ENCODE measurements at places on chromosomes 5 and 9.

DNA sequence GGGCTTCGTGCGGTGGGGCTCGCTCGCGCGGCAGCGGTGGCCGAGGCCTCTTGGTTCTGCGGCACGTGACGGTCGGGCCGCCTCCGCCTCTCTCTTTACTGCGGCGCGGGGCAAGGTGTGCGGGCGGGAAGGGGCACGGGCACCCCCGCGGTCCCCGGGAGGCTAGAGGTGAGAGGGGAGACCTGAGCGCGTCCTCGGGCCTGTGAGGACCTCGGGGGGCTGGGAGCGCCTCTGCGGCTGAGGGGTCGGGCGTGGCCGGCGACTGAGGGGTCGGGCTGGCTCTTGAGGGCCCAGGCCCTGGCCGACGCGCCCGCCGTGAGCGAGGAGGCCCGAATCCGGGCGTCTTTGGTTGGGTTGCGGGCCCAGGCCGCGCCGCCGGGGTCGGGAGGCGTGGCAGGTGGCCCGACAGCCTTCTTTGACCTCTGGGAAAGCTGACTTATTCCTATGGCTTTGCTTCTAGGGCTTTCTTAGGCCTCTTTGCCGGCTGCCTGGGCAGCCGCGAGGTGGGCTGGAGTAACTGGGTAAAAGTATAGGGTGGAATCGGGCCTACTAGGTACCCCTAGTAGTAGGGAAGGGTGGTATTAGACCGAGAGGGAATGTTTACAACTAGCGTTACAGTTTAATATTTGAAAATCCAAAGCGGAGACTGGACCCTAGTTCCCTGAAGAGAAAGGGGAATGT, at the start of gene CANX:
CANX (plus strand) TSS at position 33 of the 681 bp plus-strand sequence. CDS start 6,715 bp downstream, outside the sequence.
- DNase-seq = no peak

GRCh38 chr9:26271495-26272122, 593.4 kb upstream of the TUSC1 start:
- DNase-seq = no peak

- DNase-seq = no peak
These were observed 188.1 kb upstream of the DMRT1 start for GRCh38 chr9:653421-653820.

GRCh38 chr9:100222674-100223073, 123.6 kb downstream of the INVS start:
- no peak for DNase-seq

- no peak for DNase-seq
These were observed 104.1 kb downstream of the GAS1 start for GRCh38 chr9:86843206-86843605.

GRCh38 chr5:60842871-60843385, 1.1 kb downstream of the ELOVL7 start:
- DNase-seq = no peak

GRCh38 chr5:132387640-132388117, 18.2 kb downstream of the SLC22A5 start:
- peak; percentile 97 for DNase-seq

- DNase-seq = peak; percentile 47
These were observed 104.0 kb downstream of the DOCK8 start for GRCh38 chr9:318646-319045.

- DNase-seq = peak; percentile 46
These were observed 9.9 kb downstream of the RBM27 start for GRCh38 chr5:146213210-146213826.

- DNase-seq = no peak
These were observed 346.9 kb downstream of the DEPDC1B start for GRCh38 chr5:60352992-60353599.

DNA sequence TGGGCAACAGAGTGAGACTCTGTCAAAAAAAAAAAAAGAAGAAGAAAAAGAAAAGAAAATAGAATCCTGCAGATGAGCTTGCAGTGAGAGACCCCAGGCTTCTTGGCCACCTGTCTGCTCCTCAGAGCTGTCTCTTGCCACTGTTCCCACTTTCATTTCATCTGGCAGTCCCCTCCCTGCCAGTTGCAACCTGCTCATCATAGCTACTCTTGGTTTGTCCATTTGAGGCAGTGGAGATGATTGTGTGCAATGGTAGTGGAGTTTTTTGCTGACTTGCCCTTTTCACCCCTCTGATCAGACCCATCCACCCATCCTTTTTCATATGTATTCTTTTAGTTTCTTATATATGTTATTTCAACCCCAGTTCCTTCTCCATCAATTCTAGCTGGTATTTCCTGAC, 28.7 kb downstream of the ANKRD33B start:
- DNase-seq = no peak

DNA sequence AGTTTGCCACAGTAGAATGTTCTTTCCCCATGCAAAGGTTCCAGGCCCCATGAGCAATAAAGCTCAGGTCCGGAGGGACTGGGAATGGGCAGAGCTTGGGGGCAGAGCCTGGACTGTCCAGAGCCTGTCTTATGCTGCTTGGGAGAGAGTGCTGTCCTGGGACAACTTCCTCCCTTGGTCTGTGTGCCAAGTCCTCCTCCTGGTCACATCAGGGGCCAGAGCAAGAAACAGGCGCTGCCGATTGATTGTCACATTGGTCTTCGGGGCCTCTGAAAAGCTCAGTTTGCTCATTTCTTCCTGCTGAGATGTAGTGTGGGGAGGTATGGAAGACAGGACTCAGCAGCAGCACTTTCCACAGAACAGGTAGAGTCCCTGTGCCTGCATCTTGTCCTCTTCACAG, 54.0 kb upstream of the FCN1 start:
- no peak for DNase-seq

GRCh38 chr5:179380211-179381035, 35.2 kb upstream of the ADAMTS2 start:
- no peak for DNase-seq

- peak; percentile 39 for DNase-seq
These were observed 7.9 kb downstream of the SH2D3C start for GRCh38 chr9:127770583-127770904.

DNA sequence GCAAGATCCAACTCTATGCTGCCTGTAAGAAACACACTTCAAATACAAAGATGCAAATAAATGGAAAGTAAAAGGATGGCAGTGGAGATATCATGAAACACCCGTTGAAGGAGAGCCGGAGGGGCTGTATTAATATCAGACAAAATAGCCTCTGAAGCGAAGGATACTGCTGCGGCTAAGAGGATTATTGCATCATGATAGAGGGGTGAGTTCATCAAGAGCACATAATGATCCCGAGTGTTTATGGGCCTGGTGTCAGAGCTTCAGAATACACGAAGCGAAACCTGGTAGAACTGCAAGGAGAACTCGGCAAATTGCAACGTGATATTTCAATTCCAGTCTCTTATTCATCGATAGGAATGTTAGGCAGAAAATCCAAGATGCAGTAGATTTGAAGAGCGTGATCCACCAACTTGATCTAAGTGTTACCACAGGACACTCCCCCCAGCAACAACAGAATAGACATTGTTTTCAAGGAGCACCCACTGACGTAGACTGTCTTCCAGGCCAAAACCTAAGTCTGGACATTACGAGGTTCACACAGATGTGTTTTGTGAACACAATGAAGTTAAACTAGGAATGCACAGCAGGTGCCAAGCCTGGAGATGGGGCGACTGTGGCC, 27.7 kb upstream of the QSOX2 start:
- no peak for DNase-seq

DNA sequence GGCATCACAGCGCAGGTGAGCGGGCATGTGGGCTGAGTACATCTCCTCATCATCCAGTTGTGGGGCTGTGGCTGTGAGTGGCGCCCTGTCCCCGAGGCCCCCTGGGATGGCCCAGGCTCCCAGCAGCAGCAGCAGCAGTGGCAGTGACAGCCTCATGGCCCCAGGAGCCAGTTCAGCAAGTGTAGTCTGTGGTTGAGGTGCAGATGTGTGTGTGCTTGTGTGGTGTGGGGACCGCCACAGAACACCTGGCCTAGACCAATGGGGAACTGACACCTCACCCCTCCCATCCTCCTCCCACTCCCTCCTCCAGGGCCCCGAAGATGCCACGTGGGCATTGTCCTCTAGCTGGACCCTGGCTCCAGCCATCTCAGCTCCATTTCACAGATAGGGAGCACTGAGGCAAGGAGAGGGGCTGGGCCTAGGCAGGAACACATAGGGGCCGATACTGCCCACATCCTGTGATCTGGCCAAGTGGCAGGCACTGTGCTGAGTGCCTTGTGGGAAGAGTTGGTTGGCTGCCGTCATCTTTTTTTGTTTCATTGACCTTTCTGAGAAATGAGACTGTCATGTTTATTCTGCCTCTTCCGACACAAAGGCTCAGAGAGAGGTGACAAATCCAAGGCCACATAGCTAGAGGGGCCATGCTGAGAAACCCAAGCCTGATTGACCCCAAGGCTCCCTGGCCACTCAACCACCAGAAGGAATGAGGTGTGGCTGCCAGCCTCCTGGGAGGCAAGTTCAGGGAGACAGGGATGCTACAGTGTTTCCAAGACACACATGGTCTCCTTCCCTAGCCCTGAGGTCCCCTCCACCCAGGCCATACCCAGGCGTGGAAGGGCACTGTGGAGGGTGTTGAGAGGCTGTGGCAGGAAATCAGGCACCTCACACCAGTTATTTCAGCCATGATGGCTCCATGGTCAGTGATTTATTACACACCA, at the start of gene MZB1:
MZB1 (minus strand) TSS at position 213 of the 938 bp plus-strand sequence; CDS start at position 156, 57 bp downstream.
- DNase-seq = no peak

- DNase-seq = peak; percentile 49
These were observed 1.1 kb upstream of the JADE2 start for GRCh38 chr5:134524272-134524825.

DNA sequence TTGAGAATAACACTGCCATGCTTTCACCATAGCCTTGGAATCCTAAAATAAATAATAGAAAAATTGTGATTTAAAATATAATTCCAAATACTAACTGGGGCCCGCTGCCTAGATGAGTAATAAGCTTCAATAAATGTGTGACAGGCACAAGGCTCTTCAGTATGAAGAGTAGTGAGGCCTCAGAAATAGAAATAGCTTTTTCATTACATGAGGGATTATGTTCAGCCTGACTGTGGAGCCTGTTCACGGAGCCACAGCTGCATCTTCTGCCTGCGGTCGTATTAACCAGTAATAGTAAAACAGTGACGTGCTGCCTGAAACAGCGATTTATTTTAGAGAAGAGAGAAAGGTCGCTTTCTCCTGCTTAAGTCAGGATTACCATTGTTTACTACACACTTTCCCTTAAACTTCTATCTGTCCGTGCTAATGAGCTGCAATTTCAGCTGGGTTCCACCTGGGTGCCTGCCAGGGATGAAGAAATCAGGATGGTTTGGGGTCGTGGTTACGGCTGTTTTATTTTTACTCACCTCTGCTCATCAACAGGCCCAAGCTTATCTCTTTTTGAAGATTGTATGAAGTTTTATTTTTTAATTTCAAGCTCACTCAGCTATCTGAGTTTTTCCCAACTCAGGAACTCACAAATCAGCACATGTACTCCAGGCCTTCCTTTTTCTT, 284.9 kb upstream of the WWC1 start:
- DNase-seq = no peak

- DNase-seq = no peak
These were observed 347.8 kb downstream of the EFNA5 start for GRCh38 chr5:107322936-107323335.

- no peak for DNase-seq
These were observed 34.2 kb downstream of the MARCHF6 start for GRCh38 chr5:10387690-10388089.

DNA sequence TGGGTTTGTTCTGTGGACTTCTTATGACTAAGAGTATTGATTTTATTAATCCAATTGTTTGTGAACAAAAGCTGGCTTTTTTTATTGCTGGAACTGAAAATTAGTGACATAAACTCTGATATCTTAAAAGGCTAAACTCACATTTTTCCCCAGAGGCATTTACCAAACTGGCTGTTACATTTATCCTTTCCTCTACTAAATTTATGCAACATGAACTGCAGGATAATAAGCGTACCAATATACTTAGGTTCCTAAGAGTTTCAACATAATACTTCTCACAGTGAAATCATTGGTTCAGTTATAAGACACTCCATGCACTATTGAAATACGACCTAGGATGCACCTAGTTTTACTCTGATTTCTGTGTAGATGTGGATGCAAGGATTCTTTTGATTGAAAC, 560.8 kb upstream of the WWC1 start:
- DNase-seq = no peak

DNA sequence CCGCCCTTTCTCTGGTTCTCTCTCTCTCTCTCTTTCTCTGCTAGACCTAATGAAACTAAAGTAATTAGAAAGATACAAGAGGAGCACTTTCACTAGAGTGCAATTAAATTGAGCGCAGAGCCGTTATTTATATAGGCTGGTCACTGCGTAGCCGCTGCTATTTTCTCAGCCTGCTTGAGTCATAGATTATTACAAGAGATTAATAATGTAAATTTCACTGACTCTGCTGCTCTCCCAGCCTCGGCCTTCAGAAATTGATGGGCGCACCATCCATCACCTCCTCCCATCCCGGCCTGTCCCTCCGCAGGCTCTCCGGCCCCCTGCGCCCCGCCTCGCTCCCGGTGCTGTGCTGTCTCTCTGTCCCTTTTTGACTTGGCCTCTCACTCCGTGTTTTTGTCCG, 268.0 kb upstream of the MVB12B start:
- no peak for DNase-seq

DNA sequence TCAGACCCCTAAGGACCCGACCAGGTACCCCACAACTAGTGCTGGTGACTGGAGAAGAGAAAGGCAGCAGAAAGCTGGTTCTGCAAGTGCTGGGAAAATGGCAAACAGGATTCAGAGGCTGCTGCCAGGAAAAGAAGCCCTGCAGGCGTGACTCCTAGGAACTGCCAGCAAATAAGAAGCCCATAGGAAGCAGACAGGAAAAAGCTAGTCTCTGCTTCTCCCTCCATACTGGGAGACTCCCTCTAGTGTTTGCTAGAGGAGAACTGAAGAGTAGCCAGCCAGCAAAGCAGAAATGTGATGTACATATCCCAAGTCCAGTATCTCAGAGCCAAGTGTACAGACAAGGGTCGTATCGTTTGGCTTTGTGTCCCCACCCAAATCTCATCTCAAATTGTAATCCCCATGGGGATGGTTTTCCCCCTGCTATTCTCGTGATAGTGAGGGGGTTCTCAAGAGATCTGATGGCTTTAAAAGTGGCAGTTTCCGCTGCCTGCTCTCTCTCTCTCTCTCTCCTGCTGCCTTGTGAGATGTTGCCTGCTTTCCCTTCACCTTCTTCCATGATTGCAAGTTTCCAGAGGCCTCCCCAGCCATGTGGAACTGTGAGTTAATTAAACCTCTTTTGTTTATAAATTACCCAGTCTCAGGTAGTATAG, 38.1 kb upstream of the TUSC1 start:
- DNase-seq = peak; percentile 39

DNA sequence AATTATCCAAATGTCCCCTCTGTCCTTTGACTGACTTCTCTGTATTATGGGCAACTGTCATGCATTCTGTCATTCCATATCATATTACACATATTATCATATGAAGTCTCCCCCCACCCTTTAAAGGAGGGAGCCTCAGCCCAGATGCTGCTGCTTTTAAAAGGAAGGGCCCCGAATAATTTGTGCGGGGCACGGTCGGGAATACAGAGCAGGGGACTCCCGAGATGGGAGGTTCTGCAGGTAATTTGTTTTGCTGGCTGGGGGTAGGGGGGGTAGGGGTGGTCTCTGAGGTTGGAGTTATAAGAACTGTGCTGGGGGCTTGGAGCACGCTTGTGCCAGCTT, 10.1 kb upstream of the LHX2 start:
- DNase-seq = no peak

- DNase-seq = no peak
These were observed 230.7 kb upstream of the SGCD start for GRCh38 chr5:156096259-156096658.

GRCh38 chr9:27340961-27341511, 44.1 kb upstream of the EQTN start:
- DNase-seq = no peak
